ENCODE measurements at places on chromosomes 6 and 20.
A peak's percentile ranks its signal among the peaks of the same experiment; 100 is the strongest.

DNA sequence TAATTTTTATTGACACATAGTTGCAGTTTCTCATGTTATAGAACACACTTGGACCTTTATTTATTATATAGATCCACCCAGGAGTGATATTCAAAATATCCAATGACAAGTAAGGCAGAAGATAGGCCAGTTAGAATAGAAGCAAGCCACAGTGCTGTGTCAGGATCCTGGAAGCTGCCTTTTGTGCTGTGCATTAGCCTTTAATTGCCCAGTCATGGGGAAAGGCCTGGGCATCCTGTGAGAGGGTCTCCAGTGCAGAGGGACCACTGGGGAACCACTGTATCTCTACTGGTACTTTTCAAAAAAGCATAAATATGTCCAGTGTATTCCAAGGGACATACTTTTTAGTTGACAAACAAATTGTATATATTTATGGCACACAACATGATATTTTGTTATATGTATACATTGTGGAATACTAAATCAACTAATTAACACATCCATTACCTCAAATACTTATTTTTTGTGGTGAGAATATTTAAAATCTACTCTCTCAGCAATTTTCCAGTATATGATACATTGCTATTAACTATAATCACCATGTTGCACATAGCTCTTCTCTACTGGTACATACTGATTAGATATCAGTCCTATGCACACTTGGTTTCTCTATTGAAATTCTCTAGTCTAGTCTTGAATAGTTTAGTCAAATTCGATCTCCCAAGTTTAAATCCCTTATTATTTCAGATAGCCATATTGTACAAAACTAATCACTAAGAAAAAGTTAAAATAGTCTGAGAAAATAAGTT, 59.5 kb downstream of the CDC40 start:
- no peak for DNase-seq

GRCh38 chr20:2254333-2254732, 41.5 kb upstream of the TGM3 start:
- DNase-seq, result peak; percentile 26

DNA sequence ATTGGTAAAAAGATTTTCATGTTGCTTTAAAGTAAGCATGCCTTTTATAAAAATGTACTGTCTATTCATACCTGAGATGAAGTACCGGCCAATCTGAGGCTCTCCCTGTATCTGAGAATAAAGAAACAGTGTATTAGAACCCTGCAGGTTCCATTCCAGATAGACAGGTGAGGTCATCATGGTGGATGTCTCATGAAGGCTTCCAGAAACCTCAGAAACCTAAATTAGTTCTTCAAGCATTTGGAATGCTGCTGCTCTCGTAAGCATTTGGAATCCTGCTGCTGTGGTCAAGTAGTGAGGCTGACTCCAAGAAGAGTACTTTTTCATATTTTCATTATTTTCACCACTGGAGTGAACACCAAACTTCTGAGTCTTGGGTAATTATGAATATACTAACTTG, 642.3 kb downstream of the MAFB start:
- DNase-seq, result no peak

- DNase-seq, result no peak
Observed at GRCh38 chr6:163189609-163190008, 224.9 kb upstream of the QKI start.

DNA sequence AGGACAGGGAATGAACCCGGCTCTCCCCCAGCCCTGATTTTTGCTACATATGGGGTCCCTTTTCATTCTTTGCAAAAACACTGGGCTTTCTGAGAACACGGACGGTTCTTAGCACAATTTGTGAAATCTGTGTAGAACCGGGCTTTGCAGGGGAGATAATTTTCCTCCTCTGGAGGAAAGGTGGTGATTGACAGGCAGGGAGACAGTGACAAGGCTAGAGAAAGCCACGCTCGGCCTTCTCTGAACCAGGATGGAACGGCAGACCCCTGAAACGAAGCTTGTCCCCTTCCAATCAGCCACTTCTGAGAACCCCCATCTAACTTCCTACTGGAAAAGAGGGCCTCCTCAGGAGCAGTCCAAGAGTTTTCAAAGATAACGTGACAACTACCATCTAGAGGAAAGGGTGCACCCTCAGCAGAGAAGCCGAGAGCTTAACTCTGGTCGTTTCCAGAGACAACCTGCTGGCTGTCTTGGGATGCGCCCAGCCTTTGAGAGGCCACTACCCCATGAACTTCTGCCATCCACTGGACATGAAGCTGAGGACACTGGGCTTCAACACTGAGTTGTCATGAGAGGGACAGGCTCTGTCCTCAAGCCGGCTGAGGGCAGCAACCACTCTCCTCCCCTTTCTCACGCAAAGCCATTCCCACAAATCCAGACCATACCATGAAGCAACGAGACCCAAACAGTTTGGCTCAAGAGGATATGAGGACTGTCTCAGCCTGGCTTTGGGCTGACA, 28.8 kb upstream of the ZBP1 start:
- DNase-seq, result no peak

- no peak for DNase-seq
Observed at GRCh38 chr20:60713396-60713795, 538.7 kb upstream of the CDH4 start.

DNA sequence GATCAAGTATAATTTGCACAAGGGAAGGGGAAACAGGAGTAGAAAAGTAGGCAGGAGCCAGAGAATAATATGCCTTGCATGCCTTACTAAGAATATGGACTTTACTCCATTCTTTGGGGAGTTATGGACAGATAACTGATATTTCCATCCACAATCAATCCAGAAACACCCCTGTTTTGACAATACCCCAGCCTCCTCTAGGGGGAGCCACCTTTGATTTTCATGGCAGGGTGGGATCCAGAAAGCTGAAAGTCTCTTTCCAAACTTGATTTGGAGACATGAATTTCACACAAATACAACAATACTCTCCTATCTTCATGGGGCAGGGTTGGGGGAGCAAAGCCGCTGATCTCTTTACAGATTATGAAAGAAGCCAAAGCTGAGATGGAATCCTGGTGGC, 404.1 kb downstream of the FOXA2 start:
- no peak for DNase-seq

DNA sequence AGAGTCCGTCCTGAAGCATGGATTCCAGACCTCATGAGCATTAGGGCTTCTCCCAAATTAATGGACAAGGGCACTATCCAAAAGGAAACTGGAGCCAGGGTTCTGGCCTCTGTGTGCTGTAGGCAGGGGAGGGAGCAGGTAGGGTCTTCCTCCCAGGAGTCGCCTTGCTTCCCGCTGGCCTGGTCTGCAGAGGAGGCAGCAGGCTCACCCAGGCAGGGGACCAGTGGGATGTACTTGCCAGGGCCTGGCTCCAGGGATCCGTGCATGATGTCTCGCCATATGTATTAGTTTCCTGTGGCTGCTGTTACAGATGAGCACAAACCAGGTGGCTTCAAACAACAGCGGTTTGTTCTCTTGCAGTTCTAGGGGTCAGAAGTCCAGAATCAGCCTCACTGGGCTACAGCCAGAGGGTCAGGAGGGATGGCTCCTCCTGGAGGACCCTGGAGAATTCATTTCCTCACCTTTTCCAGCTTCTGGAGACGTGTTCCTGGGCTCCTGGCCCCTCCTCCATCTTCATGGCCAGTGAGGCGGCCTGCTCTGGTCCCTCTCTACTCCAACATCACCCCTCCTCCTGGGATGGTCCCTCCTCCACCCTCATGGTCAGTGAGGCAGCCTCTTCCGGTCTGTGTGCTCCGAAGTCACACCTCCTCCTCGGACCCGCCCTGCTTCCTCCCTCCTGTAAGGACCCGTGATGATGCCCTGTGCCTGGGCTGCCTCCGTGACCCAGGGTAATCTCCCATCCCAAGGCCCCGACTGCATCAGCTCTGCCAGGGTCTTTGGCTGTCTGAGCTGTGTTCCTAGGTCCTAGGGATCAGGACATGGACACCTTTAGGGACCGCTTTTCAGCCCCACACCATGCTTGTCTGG, 329.1 kb downstream of the CDH4 start:
- no peak for DNase-seq

GRCh38 chr6:39416728-39417127, 94.2 kb upstream of the KCNK16 start:
- no peak for DNase-seq

DNA sequence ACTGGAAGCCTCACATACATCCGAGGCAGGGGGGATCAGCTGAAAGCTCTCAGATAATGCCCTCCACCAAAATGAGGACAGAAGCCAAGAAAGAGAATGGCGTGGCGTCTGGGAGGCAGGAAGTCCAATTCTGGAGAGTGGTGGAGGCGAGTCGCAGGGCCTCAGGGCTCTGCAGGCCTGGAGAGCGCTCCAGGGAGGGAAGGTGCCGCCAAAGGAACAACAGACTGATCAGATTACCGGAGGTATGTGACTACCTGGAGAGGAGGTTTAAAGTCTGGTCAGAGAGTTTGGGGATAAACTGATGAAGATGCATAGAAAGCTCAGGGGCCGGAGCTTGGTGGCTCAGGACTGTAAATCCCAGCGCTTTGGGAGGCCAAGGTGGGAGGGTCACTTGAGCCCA, 11.2 kb upstream of the IP6K3 start:
- no peak for DNase-seq

DNA sequence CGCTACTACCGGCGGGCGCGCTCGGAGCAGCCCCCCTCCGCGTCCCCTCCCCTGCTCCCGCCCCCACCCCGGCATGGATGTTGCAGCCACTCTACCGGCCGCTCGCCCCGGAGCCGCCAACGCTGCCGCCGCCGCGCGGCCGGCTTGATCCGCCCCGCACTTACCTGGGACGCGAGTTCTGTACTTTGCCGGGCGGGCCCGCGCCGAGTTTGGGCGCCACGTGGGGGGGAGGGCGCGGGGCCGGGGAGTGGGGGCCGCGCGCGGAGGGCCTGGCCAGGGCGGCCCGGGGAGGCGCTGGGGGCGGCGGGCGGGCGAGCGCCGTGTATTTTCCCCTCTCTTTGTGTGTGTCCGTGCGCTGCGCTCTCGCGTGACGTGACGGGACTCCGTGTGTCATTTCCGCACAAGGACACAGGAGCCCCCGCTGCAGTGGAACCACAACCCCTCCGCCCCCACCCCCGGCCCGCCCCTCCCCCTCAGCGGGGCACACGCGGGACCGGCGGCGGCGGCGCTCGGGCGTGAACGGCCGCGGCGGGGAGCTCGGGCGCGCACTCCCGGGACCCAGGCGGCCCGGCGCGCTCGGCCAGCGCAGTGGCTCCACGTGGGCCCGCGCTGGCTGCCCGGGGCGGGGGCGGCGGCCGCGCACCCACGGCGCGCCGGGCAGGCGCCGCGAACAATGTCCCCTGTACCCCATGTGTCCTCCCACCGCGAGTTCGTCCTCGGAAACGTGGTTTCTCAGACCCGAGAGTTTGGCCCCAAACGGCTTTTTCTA, at the start of gene BEND3:
Gene BEND3, minus strand, starts transcription at position 590 of the 769 bp plus-strand sequence. CDS start 16,230 bp downstream, outside the sequence.
- DNase-seq, result peak; percentile 24

DNA sequence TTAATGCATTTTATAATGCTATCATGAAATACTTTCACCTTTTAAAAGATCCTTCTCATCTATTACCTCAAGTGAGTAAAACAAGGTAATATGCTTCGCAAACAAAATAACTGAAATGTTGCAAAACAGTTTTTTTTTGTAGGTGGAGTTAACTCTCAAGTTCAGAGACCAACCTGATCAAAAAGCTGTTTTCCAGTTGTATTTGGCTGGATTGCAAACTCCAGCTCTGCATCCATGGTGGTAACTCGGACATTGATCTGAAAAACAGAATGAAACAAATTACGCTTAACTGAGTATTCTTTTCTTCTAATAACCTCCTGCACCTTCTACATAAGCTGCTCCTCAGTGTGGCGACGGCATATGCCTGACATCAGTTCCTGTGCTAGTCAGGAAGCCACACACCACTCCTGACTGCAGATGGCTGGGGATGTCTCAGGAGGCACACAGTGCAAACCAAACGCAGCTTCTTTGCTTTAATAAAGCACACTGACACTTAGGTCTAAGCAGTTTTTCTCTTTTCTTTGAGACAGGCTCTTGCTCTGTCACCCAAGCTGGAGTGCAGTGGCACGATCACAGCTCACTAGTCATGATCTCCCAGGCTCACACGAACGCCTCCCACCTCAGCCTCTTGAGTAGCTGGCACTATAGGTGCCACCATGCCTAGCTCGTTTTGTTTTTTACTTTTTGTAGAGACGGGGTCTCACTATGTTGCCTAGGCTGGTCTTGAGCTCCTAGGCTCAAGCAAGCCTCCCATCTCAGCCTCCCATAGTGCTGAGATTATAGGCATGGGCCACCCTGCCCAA, 29.9 kb downstream of the EZR start:
- no peak for DNase-seq

DNA sequence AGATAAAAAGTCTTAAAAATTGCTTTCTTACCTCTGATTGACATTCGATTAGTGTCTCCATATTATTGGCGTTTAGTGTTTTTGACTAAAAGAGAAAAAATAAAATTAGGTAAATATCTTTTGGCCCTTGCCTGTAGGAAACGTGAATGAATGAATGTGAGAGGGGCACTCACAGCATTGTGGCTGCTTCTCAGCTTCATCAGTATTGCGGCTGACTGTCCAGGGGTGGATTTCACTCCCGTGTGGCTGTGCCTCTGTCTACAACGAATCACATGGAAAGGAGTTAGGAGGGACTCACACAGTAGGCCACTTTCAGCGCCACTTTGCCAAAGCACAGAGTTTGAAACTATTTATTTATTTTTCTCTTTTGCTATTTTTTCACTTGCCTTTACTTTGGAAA, 844 bp downstream of the TAGAP start:
- DNase-seq, result no peak

- no peak for DNase-seq
Observed at GRCh38 chr6:113591896-113592827, 265.0 kb upstream of the MARCKS start.

DNA sequence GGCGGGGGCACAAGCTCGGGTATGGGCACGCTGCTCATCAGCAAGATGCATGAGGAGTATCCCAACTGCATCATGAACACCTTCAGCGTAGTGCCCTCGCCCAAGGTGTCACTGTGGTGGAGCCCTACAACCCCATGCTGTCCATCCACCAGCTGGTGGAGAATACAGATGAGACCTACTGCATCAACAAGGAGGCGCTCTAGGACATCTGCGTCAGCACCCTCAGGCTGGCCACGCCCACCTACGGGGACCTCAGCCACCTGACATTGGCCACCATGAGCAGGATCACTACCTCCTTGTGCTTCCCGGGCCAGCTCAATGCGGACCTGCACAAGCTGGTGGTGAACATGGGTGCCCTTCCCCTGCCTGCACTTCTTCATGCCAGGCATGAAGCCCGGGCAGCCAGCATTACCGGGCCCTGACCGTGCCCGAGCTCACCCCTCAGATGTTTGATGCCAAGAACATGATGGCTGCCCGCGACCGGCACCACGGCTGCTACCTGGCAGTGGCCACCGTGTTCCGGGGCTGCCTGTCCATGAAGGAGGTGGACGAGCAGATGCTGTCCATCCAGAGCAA, 12.8 kb downstream of the GABRR2 start:
- no peak for DNase-seq

- DNase-seq, result no peak
Observed at GRCh38 chr6:35299674-35300073, 2.1 kb downstream of the DEF6 start.

GRCh38 chr20:24773751-24774201, 175.3 kb upstream of the CST7 start:
- DNase-seq, result peak; percentile 3

- no peak for DNase-seq
Observed at GRCh38 chr20:13283869-13284829, 63.1 kb downstream of the ISM1 start.

GRCh38 chr20:50027611-50028105, 44.9 kb downstream of the SNAI1 start:
- DNase-seq, result peak; percentile 83
